Epithelial cell of esophagus (primary cell): ENCODE measurements at places on chromosomes 2 and 18.

DNA sequence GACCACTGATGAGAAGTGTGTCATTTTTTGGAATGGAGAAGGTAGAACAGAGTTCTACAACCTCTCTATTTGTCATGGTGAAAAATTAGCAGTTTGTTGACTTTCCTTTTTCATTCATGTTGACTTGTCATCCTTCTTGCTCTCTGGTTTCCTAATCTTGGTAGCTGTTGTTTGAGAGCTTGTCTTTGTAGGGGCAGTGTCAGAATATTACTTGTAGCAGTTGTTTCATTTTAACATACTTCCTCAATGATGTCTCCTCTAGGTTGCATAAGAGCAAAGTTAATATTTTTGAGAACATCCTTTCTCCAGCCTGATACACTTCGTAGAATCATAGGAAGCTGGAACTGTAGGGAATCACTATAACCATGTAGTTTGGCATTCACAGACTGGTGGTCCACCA, 368.2 kb upstream of the FANCL start:
- DNase-seq: no peak

- peak; percentile 26 for DNase-seq
Observed at GRCh38 chr2:200702646-200703118, 109.0 kb upstream of the BZW1 start.

GRCh38 chr2:239153806-239154591, 246.8 kb downstream of the HDAC4 start:
- DNase-seq: no peak

DNA sequence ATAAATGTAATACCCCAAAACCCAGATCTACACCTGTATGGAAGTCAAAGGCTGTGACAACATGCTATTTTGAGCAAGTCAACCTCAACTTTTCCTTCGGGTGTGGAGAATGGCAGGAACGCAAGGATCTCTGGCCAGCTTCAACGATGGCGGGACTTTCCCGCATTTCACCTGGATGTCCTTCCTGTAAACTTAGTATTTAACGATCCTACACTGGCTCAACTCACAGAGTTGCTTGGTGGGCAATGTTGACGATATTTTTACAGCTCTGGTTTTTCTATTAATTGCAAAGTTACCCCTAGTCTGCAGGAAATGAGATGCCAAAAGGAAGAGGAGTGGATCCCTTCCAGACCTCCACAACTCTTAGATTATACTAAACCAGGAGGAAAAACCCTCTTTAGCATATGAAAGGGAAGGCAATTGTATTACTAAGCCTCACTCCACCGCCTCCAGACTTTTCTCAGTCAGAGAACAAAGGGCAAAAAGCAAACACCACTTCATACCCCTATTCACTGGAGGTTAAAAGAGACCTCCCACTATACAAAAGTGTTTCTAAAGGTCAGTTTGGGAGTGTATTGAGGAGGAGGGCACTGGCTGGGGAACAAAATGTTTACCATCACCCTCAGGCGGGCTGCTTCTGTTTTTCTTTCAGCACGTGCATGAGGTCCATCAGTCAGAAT, 56.5 kb upstream of the ACVR1 start:
- DNase-seq: no peak

- no peak for DNase-seq
Observed at GRCh38 chr2:108972663-108973062, 16.4 kb downstream of the EDAR start.

GRCh38 chr2:187906021-187906420, 351.8 kb upstream of the TFPI start:
- DNase-seq: no peak

DNA sequence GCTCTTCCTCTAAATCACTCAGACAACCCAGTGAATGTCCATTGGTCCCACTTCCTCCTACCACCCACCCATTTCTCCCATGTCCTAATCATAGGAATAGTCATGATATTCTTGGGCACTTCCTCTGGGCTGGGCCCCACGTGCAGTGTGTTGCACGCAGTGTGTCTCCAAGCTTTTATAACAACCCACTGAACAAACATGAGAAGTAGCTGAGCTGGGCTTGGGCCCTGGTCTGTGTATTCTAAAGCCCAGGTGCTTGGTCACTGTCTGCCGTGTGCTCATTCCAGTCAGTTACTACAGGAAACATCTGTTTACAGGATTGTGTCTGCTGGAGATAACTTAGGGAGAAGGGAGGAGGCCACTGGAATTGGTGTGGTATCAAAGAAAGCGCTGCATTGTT, 64.2 kb upstream of the THOC1 start:
- DNase-seq: no peak

GRCh38 chr18:13525381-13526029, 200.9 kb downstream of the FAM210A start:
- no peak for DNase-seq

DNA sequence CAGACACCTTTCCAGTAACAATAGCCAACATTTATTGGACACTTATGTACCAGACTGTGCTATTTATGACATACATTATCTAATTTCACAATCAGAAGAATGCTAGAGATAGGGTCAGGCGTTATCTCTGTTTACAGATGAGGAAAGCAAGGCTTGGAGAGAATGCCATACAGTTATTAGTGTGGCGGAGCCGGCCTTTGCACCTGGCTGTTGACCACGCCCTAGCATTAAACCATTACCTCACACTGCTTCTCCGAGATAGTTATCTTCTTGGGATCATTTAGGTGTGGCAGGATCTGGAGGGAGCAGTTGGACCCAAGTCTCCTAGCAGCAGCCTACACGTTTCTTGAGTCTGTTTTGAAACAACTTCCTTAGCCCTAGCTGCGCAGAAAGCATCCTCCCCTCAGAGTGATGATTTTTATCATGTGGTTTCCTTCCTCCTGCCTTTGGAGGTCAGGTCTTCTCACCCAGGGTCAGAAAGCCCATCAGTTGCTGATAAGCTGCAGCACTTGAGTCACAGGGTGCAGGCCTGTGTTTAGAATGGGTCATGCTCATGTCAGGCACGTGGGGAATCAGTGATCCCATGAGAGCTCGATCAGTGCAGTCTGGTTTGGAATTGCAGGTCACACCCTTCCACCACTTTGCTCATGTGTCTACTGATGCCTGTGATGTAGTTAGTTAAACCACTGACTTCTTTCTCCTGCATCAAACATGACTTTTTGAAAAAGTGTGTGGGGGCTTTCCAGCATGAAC, 118.2 kb downstream of the SPTBN1 start:
- peak; percentile 57 for DNase-seq

DNA sequence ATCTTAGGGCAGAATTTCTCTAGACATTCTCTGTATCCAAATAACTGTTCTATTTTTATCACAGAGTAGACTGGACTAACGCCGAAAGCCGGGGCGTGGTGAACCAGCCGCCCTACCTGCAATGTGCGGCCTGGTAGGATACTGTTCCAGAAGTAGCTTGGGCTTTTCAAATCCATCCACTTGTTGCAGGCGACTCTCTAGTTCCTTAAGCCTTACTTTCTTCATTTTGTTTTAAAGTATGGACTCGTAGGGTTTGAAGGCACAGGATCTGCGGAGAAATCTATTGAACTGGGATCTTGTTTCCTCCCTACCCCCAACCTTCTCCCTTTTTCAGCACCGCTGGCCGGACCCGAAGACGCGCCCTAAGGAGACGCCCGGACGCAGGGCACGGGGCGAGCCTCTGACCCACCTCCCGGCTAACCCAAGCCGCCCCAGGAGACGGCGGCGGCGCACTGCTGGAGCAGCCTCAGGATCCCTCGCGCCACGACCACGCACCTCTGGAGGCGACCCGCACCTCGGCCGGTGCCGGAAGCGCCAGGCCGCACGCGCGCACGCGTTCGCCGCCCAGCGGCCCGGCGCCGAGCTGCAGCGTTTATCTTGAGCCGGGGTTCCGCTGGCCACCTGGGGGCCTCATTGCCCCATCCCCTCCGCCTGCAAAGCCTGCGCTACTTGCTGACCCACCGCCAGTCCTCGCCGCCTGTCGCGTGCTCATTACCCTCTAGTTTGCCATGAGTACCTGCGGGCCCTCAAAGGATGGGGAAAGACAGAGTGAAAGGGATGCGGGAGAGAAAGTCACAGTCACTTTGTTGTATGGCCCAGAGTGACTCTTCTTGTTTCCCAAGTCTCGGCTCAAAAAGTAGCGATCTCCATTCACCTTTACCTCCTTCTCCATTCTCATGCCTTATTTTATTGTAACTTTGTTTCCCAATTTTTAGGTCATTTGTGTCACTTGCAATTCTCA, at the start of gene METTL5:
Gene METTL5, minus strand, starts transcription at position 533 of the 961 bp plus-strand sequence. Its CDS starts 308 bp downstream, at position 225.
- peak; percentile 80 for DNase-seq

GRCh38 chr18:22424565-22424963, 6.8 kb upstream of the CTAGE1 start:
- no peak for DNase-seq

DNA sequence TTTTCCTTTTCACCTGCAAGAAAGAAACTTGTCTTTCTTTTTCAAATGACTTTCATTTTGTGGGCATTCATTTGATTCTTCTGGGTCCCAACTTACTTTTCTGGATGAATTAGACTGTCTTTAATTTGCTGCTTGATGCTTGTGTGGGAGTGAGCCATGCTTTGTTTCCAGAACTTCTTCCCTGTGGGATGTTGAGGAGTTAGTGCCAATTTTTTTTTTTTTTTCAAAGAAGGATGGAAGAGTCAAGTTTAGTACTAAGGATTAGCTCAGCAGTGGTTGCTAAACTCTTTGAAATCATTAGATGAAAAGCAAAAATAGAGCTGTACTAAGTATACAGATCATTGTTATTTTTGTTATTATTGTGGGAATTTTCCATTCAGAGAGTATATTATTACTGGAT, 17.2 kb upstream of the KCTD1 start:
- DNase-seq: no peak
